ENCODE measurements at places on chromosomes 13 and 19. TPM values are rescaled to one million over a fixed set of nuclear protein-coding genes. Genes with fewer than 3 reads are reported as not detected.

Gene DACT3
- total RNA-seq: 6.1 TPM

Gene SMIM7
- total RNA-seq: 48.0 TPM

Gene FXYD3
- not detected for total RNA-seq

Gene VSTM1
- total RNA-seq: not detected

Gene CALR3
- not detected for total RNA-seq
